ENCODE measurements at places on chromosomes 4 and X.

- H3K4me3 ChIP-seq, result no peak overlapping the region
- H3K27ac ChIP-seq, result no peak overlapping the region
- H3K36me3 ChIP-seq, result peaks cover 31% of the 10 kb centered on the region
- H3K4me1 ChIP-seq, result peaks cover 9% of the 10 kb centered on the region
Observed at GRCh38 chr4:87433342-87433741, 11.0 kb downstream of the NUDT9 start.

DNA sequence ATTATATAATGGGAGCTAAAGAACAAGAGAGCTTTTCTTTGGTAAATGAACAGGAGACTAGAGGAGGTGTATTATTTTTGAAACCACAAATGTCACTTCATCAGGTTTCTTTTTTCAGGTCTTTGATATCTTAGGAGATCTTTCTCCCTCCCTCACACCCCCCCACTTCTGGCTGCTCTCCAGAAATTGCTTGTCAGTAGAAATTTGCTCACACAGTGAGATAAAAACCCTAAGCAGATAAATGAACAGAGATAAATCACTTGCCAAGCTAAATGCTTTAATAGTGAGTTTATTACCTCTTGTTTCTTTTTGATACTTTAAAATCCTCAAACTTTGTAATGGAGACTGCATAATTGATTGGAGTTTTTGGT lies 421.2 kb upstream of the TENM3 start:
- DNase-seq, result no peak
- peaks cover 39% of the 10 kb centered on the region for H3K27me3 ChIP-seq
- H3K4me3 ChIP-seq, result no peak overlapping the region
- H3K27ac ChIP-seq, result no peak overlapping the region
- H3K36me3 ChIP-seq, result no peaks in the 10 kb centered on the region
- H3K4me1 ChIP-seq, result peaks cover 4% of the 10 kb centered on the region

GRCh38 chr4:5808081-5808741 lies 84.7 kb downstream of the CRMP1 start:
- H3K27ac ChIP-seq, result no peak overlapping the region
- peaks cover 49% of the 10 kb centered on the region for H3K36me3 ChIP-seq
- no peaks in the 10 kb centered on the region for H3K27me3 ChIP-seq
- H3K4me3 ChIP-seq, result no peak overlapping the region
- no peak for DNase-seq

DNA sequence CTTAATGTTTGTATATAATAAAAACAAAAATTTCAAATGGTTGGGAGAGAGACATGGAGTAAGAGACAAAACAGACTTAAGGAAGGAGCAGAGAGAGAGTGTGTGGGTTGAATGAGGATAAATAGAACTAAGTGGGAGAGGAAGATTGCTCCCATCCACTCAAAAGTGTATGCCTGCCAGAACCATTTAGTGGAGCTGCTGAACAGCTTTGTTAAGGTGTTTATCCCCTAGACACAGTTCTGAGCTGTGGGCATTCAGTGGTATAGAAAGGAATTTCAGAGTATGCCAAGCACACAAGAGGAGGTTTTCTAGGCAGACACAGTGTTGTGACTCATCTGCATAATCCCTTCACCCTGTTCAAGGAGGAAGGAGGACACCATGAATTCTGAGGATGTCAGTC lies 508.6 kb upstream of the EPHA5 start:
- H3K27ac ChIP-seq, result no peak overlapping the region
- H3K36me3 ChIP-seq, result no peaks in the 10 kb centered on the region
- H3K4me1 ChIP-seq, result no peaks in the 10 kb centered on the region
- DNase-seq, result no peak
- no peaks in the 10 kb centered on the region for H3K27me3 ChIP-seq

- H3K36me3 ChIP-seq, result peaks cover 27% of the 10 kb centered on the region
- H3K27ac ChIP-seq, result no peak overlapping the region
- DNase-seq, result no peak
- no peak overlapping the region for H3K4me3 ChIP-seq
Observed at GRCh38 chr4:145075742-145076468, 22.1 kb downstream of the ANAPC10 start.

DNA sequence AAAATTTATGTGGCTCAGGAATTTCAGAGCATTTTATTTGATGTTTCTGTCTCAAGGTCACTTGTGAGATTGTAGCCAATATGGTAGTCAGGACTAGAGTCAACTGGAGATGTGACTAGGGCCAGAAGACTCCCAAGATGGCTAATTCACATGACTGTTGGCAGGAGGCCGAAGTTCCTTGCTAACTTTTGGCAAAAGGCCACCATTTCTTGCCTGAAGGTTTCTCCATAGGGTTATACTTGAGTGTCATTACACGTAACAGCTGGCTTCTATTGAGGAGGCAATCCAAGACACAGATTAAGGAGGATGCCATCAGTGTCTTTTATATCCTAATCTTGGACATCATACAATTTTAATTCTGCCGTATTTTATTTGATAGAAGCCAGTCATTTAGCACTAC lies 162.3 kb upstream of the MAOA start:
- H3K36me3 ChIP-seq, result no peaks in the 10 kb centered on the region
- DNase-seq, result no peak
- H3K4me1 ChIP-seq, result no peaks in the 10 kb centered on the region
- no peaks in the 10 kb centered on the region for H3K27me3 ChIP-seq

GRCh38 chr4:105520819-105521790 lies 31.3 kb upstream of the ARHGEF38 start:
- no peaks in the 10 kb centered on the region for H3K36me3 ChIP-seq
- no peak overlapping the region for H3K27ac ChIP-seq
- H3K27me3 ChIP-seq, result no peaks in the 10 kb centered on the region
- H3K4me1 ChIP-seq, result no peaks in the 10 kb centered on the region

- no peak for DNase-seq
- H3K27me3 ChIP-seq, result no peaks in the 10 kb centered on the region
- no peak overlapping the region for H3K27ac ChIP-seq
- H3K4me1 ChIP-seq, result peaks cover 19% of the 10 kb centered on the region
- H3K4me3 ChIP-seq, result no peak overlapping the region
- H3K36me3 ChIP-seq, result no peaks in the 10 kb centered on the region
Observed at GRCh38 chr4:153450544-153450917, 15.6 kb upstream of the TMEM131L start.

- no peaks in the 10 kb centered on the region for H3K4me1 ChIP-seq
- no peak overlapping the region for H3K27ac ChIP-seq
- DNase-seq, result no peak
- H3K4me3 ChIP-seq, result no peak overlapping the region
- H3K27me3 ChIP-seq, result peaks cover 55% of the 10 kb centered on the region
- no peaks in the 10 kb centered on the region for H3K36me3 ChIP-seq
Observed at GRCh38 chr4:94827481-94828110, 69.8 kb downstream of the BMPR1B start.

DNA sequence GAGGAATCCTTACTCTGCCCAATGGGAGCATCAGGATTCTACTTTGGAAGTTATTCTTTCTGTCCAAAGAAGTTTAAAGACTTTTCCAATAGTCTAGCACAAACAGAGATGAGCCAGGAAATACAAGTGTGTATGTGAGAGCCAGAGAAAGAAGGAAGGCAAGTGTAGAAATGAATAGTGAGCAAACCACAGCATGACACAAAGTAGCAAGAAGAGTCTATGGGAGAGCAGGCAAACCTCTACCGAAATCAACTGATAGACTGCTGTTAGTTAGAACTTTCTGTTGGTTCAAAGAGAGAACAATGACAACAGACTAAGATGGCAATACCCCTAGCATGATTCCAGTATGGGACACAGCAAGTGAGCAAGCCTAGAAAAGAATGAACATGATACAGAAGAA lies 16.1 kb upstream of the GPR34 start:
- no peak for DNase-seq
- no peaks in the 10 kb centered on the region for H3K4me1 ChIP-seq
- no peak overlapping the region for H3K4me3 ChIP-seq
- no peaks in the 10 kb centered on the region for H3K36me3 ChIP-seq
- H3K27me3 ChIP-seq, result no peaks in the 10 kb centered on the region
- H3K27ac ChIP-seq, result no peak overlapping the region

- DNase-seq, result no peak
Observed at GRCh38 chr4:150826306-150826705, 188.8 kb downstream of the LRBA start.

GRCh38 chr4:96827086-96827485 lies 987.2 kb downstream of the PDHA2 start:
- H3K27me3 ChIP-seq, result no peaks in the 10 kb centered on the region
- no peak overlapping the region for H3K27ac ChIP-seq
- no peak overlapping the region for H3K4me3 ChIP-seq

DNA sequence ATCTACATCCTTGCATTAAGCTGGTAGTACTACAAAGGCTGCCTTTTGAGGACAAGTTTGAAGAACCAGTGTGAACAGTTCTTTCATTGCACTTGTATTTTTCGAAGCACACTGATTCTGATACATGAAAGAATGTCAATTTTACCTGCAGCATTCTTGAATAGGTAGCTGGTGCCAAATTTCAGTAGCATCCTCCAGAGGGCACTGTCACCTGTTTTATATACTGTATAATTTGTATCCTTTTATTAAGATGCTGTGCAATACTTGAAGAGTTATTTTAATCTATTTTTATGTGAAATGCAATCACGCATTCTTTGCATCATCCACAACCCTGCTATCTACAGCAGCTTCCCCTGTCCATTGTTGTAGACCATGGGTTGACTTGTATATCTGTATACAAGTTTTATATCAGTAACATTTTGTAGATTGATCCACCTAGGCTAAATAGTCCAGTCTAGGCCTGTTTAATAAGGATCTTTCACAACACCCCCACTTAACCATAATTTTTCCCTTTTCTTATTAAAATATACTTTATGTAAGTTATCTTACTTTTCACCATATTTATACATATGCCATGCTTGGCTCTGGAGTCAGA lies 325.7 kb downstream of the PCDH7 start:
- H3K27me3 ChIP-seq, result no peaks in the 10 kb centered on the region
- H3K4me3 ChIP-seq, result no peak overlapping the region
- H3K27ac ChIP-seq, result no peak overlapping the region
- DNase-seq, result no peak
- H3K4me1 ChIP-seq, result peaks cover 11% of the 10 kb centered on the region

GRCh38 chr4:5760936-5761480 lies 50.0 kb downstream of the EVC start:
- H3K36me3 ChIP-seq, result peaks cover 21% of the 10 kb centered on the region
- DNase-seq, result no peak
- no peak overlapping the region for H3K4me3 ChIP-seq
- no peak overlapping the region for H3K27ac ChIP-seq

DNA sequence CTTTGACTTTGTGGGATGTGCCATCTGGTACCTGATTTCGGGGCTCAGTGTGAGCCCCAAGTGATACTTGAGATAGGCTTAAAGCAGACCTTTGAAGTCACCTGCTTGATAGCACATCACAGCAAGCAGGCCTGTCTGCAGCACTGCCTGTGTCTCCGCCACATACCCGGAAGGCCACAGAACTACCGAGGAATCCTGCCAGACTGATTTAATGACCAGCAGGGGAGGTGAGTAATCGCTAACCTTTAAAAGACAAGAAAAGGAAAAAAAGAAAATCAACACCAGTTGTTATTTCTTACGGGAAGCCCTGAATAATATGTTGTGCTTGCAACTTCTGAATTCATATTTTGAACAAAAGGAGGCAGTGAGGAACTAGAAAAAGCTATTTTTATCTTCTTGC lies 6.8 kb downstream of the PTCHD1 start:
- H3K4me1 ChIP-seq, result no peaks in the 10 kb centered on the region
- H3K4me3 ChIP-seq, result no peak overlapping the region

GRCh38 chrX:70096052-70096451 lies 33.8 kb downstream of the OTUD6A start:
- DNase-seq, result no peak
- H3K4me1 ChIP-seq, result peaks cover 5% of the 10 kb centered on the region
- H3K36me3 ChIP-seq, result no peaks in the 10 kb centered on the region
- no peak overlapping the region for H3K4me3 ChIP-seq

DNA sequence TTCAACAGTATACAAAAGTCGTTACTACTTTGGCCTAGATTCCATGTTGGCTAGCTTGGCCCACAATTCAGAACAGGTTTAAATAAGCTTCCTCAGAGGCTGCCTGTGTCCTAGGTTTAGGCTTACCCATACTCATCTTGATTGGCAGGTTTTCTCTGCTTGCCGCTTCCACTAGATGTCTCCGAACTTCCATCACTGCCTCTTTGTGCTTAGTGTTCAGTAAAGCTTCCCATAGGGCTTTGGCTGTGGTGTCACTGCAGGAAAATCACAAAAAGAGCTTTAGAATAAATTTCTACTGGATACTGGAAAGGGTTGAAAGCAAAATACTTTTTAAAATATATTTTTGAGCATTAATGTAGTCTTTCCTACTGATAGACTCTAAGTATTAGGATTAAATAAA lies 52.4 kb downstream of the SCFD2 start:
- H3K27me3 ChIP-seq, result no peaks in the 10 kb centered on the region
- DNase-seq, result no peak
- no peaks in the 10 kb centered on the region for H3K36me3 ChIP-seq
- no peak overlapping the region for H3K4me3 ChIP-seq
- peaks cover 8% of the 10 kb centered on the region for H3K4me1 ChIP-seq

GRCh38 chr4:93437991-93438390 lies 390.6 kb upstream of the ATOH1 start:
- H3K4me1 ChIP-seq, result no peaks in the 10 kb centered on the region
- DNase-seq, result no peak
- no peaks in the 10 kb centered on the region for H3K36me3 ChIP-seq
- H3K27me3 ChIP-seq, result no peaks in the 10 kb centered on the region
- H3K4me3 ChIP-seq, result no peak overlapping the region

DNA sequence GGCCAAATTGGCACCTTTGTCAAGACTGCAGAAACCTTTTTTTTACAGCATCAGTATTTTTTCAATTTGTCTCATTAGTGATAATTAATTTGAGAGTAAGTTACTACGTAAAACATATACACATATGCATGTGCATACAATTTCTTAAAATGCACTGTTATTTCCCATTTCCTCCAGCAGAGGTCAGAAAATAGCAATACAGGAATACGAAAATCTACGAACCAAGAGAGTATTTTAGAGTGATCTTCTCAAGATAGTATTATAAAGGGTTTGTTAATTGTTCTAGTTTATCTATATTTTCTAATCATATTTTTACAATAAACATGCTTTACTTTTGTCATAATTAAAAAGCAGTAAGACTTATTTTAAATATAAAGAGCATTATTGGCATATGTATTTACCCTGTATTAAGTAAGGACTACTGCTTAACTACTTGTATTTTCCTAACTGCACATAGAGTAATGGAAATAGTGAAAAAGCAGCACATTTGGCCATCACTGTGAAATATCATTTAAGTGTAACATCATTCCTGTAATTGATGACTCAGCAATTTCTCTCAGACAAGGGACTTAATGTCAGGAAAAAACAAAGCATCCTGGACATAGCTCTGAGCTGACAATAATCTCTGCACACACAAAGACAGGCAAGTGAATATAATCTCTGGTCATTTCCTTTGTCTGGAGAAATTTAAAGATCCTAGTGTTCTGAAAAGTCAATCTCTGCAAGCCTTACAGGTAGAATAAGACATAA lies 45.6 kb downstream of the MAOB start:
- peaks cover 7% of the 10 kb centered on the region for H3K4me1 ChIP-seq
- H3K4me3 ChIP-seq, result no peak overlapping the region
- H3K27me3 ChIP-seq, result no peaks in the 10 kb centered on the region
- H3K27ac ChIP-seq, result no peak overlapping the region
- H3K36me3 ChIP-seq, result no peaks in the 10 kb centered on the region
